ENCODE measurements at places on chromosomes 11 and 22. TPM values are rescaled to one million over a fixed set of nuclear protein-coding genes. Genes with fewer than 3 reads are reported as not detected.
A peak's percentile ranks its signal among the peaks of the same experiment; 100 is the strongest.

GRCh38 chr11:18320617-18321016, 1.3 kb downstream of the HPS5 start:
- no peak for DNase-seq

DNA sequence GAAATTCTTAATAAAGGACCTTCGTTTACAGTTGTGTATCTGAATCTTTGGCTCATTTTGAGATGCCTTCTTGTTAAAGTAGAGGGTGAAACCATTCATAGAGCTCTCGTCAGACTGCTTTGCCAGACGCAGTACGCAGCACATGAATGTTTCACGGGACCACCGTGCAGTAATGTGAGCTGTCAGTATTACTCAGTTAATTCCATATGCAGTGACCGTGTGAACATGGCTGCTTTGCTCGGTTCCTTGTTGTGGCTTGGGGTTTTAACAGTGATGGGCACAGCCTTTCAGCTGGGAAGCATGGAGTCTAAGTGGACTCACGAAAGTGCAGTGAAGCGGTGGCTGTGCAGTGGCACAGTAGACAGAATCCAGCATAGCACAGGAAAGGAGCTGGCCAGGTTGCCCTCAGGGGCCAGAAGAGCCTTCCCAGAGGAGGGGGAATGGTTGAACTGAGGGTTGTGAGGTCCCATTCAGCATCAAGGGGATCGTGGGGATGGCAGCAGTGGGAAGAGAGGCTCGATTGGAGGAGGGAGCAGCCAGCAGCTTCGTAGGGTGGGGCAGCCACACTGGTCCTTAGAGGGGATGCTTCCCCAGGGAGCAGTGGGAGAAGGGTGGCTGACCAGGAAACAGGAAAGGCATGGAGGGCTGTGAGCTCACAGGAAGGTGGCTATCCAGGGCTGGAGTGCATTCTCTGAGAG, 31.4 kb downstream of the PPFIA1 start:
- no peak for DNase-seq

The SCGB1C1 gene
- not detected for total RNA-seq

GRCh38 chr11:127392575-127392974, 392.0 kb upstream of the KIRREL3 start:
- DNase-seq, result no peak

DNA sequence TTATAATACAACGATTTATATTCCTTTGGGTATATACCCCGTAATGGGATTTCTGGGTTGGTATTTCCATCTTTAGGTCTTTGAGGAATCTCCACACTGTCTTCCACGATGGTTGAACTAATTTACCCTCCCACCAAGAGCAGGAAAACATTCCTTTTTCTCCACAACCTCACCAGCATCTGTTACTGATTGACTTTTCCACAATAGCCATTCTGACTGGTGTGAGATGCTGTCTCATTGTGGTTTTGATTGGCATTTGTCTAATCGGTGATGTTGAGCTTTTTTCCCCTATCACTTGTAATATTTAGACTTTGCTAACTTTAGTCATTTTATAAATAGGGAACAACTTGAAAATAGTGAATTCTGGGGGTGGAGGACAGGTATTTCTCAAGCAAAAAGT, 58.1 kb downstream of the PPFIA1 start:
- DNase-seq, result no peak

- no peak for DNase-seq
Measured at GRCh38 chr22:43526117-43526655, 114.4 kb downstream of the MPPED1 start.

DNA sequence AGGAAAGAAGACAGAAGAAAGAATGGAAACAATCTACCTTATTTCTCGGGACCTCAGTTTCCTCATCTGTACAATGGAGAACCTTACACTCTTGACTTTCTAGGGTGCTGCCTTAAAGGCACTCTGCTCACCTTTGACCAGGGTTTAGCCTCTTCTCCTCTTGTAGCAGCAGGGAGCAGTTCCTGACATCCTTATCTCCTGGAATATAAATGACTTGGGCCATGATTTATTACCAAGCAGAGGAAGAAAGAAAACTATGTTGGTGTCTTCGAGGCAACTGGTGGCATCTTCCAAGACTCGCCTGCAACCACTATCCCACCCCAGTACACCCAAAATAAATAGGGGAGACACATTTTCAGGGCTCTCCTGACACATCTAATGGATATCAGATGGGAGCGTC, 314.2 kb downstream of the BUD13 start:
- DNase-seq, result no peak

DNA sequence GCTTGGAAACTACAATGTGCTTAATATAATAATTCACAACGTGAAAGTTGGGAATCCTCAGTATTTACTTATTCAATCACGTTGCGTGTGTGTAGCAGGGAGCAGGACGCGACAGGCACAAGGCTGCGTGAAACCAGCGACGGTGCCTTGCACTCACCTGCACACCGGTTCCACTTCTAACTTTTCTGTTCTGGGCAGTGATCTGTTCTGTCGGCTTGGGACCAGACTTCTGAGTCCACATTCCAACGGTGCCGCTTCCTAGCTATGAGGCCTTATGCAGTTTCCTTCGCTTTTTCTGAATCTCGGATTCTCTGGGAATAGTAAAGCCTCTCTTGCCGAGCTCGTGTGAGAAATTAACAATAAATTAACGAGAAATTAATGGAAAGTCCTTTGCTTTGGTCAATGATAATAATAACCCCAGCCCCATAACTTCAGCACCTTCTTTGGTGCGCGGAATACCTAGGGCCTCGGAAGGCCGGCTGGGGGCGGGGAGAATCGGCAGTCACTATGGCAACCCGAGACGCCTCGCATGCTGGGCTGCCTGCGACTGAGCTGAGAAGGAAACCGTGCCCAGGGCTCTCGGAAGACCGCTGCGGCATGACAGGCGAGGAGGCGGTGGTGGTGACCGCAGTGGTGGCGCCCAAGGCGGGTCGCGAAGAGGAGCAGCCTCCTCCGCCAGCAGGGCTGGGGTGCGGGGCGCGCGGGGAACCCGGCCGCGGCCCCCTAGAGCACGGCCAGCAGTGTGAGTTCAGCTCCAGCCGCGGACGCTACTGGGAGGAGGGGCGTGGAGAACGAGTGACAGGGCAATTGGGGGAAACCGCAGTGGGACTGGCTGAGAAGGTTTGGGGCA, at the start of gene C11orf97:
C11orf97 (plus strand) TSS at position 530 of the 850 bp plus-strand sequence; CDS start at position 598, 68 bp downstream.
- peak; percentile 79 for DNase-seq

The CXCR5 gene
- total RNA-seq, result not detected

DNA sequence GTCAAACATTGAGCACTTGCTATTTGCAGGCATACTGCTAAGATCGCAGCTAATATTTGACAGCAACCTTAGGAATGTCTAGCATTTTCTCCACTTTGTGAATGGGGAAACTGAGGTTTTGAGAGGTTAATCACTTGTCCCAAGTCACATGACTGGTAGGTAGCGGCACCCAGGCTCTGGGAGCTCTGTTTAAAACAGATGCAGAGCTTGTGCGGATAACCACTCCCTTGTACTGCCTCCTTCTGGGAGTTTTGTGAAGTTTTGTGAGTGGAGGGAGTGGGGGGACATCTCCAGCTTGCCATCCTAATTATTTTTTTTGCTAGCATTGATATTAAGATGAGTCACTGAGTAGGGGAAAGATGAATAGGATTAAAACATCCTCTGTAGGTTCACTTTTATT, 134.7 kb downstream of the GRIK4 start:
- DNase-seq, result no peak
